ENCODE measurements at places on chromosomes 2 and 18. TPM values are rescaled to one million over a fixed set of nuclear protein-coding genes. Genes with fewer than 3 reads are reported as not detected.

ACTG2 gene
- total RNA-seq, result not detected

EPHA4 gene
- 10.2 TPM for total RNA-seq

CD8B gene
- 273 TPM for total RNA-seq

GRP gene
- not detected for total RNA-seq

ST8SIA3 gene
- total RNA-seq, result not detected

CAPN14 gene
- total RNA-seq, result 0.31 TPM

MYO3B gene
- total RNA-seq, result 0.33 TPM

SPP2 gene
- not detected for total RNA-seq

UBXN4 gene
- total RNA-seq, result 85.5 TPM

SH3BP4 gene
- not detected for total RNA-seq

KLHL29 gene
- total RNA-seq, result 0.11 TPM

FSHR gene
- total RNA-seq, result not detected

BBS5 gene
- total RNA-seq, result 4.8 TPM

CYP20A1 gene
- 28.5 TPM for total RNA-seq

DNA sequence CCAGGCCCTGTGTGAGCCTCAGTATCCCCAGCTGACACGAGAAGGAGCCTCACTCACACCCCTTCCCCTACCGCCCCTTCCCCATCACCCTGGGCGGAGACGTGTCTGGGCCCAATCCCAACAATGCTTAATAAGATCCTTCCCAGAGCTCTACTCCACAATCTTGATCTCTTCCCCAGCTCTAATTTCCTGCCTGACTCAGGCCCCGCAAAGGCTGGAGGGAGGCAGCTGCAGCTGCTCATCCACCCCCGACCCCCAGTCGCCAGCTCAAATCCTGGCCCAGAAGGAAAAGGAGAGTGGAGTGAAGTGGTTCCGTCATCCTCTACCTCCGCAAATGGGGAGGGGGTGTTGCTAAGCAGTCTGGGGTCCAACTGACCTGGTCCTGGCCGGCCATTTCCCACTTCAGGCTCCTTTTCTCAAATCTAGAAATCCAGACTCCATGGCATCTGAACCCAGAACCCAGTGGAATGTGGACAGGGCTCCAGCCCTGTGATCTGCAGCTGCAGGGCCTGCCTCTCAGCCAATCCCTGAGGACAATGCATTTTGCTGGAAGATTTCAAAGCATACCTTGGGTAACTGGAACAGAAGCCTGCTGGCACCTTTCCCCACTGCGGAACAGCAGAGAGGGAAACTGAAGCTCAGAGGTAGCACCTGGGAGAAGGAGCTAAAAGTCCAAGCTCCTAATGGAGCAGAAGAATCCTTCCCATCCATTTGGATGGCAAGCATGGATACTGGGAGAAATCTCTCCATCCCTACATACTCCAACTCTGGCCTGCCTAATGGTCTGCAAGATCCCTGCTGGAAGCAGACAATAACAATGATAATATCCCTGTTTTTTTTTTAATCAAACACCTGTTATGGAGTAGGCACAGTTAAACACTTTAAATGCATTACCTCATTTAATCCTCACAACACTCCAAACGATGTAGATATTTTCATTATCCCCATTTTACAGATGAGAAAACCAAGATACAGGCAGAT is 5.6 kb upstream of the TNS1 start:
- DNase-seq, result no peak
- H3K36me3 ChIP-seq, result no peaks in the 10 kb centered on the region
- H3K27ac ChIP-seq, result no peak overlapping the region
- no peak overlapping the region for H3K4me3 ChIP-seq

DNA sequence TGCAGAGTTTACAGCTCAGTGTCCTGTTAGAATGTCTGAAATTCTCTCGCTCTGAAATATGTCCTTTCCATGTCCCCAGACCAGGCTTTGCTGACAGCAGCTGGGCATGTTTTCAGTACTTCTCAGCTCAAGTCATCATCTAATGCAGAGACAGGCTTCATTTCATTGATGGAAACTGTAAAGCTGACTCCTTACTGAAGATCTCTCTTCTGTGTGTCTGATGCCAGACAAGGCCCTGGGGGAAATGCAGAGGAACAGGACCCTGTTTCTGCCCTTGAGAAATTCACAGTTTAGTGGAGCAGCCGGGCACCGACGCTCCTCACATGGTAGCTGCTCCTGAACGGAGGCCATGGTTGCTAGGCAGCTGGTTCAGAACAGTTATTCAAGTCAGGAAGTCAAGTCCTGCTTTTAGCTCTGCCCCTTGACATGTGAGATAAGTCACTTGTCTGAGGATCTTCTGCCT is 24.6 kb upstream of the FZD7 start:
- no peaks in the 10 kb centered on the region for H3K27me3 ChIP-seq
- H3K27ac ChIP-seq, result no peak overlapping the region
- DNase-seq, result no peak
- no peaks in the 10 kb centered on the region for H3K36me3 ChIP-seq
- H3K4me3 ChIP-seq, result no peak overlapping the region
- no peaks in the 10 kb centered on the region for H3K4me1 ChIP-seq

GRCh38 chr18:48541026-48541746 is 2.4 kb downstream of the CTIF start:
- no peak overlapping the region for H3K27ac ChIP-seq
- peak overlapping the region; percentile 37 for H3K4me3 ChIP-seq
- H3K27me3 ChIP-seq, result no peaks in the 10 kb centered on the region
- DNase-seq, result no peak
- H3K36me3 ChIP-seq, result no peaks in the 10 kb centered on the region

DNA sequence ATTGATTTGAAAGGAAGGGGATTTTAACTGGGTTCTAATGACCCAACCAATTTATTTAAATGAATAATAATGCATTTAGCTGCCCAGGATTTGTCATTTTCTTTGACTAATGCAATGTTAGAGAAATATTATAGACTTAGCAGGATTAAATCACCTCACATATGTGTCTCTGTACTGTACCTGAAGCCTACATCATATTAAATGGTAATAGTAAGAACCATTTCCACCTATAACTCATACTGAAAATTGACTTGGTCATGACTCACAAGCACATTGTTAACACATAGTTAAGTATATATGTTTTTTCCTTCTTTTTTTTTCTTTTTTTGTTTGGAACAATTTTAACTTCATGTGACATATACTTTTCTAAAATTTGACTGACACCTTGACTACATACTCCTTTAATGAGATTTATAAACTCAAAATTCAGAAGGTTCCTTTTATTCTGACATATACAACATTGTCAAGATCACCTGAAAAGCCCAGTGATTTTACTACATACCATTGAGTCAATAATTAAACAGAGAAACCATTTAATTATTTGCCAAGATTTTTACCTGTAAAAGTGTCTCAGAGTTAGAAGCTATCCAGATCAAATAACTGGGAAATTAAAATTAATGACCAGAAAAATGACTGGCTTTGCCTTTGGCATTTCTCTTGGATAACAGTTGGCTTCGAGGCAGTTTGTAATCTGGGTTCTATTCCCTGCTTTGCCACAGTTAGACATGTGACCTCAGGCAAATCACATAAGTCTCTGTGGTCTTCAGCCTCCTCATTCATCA is 58.8 kb upstream of the CDC42EP3 start:
- H3K27me3 ChIP-seq, result no peaks in the 10 kb centered on the region
- DNase-seq, result no peak
- no peaks in the 10 kb centered on the region for H3K36me3 ChIP-seq
- H3K27ac ChIP-seq, result no peak overlapping the region
- no peaks in the 10 kb centered on the region for H3K4me1 ChIP-seq
- no peak overlapping the region for H3K4me3 ChIP-seq

DNA sequence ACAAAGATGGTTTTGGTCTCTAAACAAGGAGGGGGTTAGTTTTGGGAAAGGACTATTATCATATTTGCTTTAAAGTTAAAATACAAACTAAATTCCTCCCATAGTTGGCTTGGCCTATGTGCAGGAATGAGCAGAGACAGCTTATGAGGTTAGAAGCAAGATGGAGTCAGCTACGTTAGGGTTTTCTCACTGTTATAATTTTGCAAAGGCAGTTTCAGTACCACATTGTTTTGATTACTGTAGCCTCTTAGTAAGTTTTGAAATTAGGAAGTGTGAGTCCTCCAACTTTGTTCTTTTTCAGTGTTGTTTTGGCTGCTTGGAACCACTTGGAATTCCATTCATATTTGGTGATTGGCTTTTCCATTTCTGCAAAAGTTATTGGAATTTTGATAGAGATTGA is 23.4 kb downstream of the LCLAT1 start:
- no peak for DNase-seq
- no peaks in the 10 kb centered on the region for H3K27me3 ChIP-seq
- H3K27ac ChIP-seq, result no peak overlapping the region

- H3K4me1 ChIP-seq, result no peaks in the 10 kb centered on the region
- H3K4me3 ChIP-seq, result no peak overlapping the region
- no peaks in the 10 kb centered on the region for H3K27me3 ChIP-seq
- DNase-seq, result no peak
- no peaks in the 10 kb centered on the region for H3K36me3 ChIP-seq
Measured at GRCh38 chr2:609881-610280, 67.3 kb downstream of the TMEM18 start.

GRCh38 chr2:239145106-239145505 is 255.7 kb downstream of the HDAC4 start:
- H3K27me3 ChIP-seq, result no peaks in the 10 kb centered on the region
- no peak overlapping the region for H3K4me3 ChIP-seq

DNA sequence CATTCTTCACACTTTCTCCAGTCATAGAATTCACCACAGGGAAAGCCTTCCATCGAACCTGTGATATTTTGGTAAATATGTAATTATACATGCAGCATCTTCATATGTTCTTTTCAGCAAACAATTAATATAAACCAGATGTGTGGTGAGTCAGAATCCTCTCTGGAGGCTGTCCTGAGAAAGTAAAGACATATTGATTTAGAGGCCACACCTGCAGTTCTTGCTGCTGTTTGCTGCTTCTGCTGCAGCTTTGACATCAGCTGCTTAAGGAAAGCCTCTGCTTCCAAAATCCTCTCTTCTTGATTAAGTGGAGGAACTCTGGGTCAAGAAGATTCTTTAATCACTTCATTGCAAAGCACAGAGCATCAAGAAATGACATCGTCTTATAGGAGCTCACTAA is 568.8 kb upstream of the ZEB2 start:
- no peaks in the 10 kb centered on the region for H3K36me3 ChIP-seq
- DNase-seq, result no peak
- H3K27me3 ChIP-seq, result no peaks in the 10 kb centered on the region
- H3K4me1 ChIP-seq, result no peaks in the 10 kb centered on the region
- H3K4me3 ChIP-seq, result no peak overlapping the region

DNA sequence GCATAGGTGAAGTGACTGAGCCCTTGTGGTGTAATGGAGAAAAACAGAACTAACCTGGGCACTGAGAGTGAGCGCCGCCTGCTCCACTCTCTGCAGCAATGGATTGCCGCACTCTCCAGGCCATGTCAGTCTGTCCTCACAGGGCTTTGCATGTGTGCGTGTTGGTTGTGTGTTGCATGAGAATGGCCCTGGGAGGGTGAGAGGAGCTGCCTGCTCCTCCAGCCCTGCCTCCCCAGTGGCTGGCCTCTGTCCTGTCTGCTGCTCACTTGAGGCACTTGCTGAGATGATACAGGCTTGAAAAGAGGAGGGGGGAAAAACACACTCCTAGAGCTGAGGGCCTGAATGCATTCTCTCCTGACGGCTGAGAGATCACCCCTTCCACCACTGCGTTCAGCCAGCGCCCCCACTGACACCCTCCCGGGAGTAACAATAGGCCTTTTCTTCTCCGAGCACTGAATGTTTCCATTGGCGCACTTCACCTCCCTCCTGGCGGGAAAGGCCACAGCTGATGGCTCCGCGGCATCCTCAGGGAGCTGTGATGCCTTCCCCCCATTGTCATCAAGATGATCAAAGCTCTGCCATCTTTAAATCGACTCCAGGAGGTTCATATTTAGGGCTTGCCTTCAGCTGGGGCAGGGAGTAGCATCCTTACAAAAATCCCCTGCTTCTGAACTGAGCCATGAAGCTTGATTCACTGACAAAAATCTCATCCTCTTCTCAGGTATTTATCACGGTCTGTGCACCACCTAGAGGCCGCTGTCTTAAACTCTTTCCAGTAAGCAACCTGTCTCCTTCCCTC is 49.9 kb upstream of the DAPL1 start:
- no peaks in the 10 kb centered on the region for H3K36me3 ChIP-seq
- no peaks in the 10 kb centered on the region for H3K4me1 ChIP-seq
- DNase-seq, result no peak
- H3K27me3 ChIP-seq, result peaks cover 7% of the 10 kb centered on the region

GRCh38 chr2:176124110-176124946 is 1.8 kb downstream of the HOXD9 start:
- H3K4me1 ChIP-seq, result peaks cover 13% of the 10 kb centered on the region
- H3K36me3 ChIP-seq, result no peaks in the 10 kb centered on the region
- no peak for DNase-seq
- H3K27me3 ChIP-seq, result peaks cover 92% of the 10 kb centered on the region
- H3K4me3 ChIP-seq, result no peak overlapping the region

GRCh38 chr18:8176554-8176953 is 432.7 kb upstream of the RAB12 start:
- H3K4me3 ChIP-seq, result no peak overlapping the region
- no peaks in the 10 kb centered on the region for H3K36me3 ChIP-seq
- DNase-seq, result no peak
- no peaks in the 10 kb centered on the region for H3K4me1 ChIP-seq

- H3K4me1 ChIP-seq, result no peaks in the 10 kb centered on the region
- no peak overlapping the region for H3K27ac ChIP-seq
- no peaks in the 10 kb centered on the region for H3K36me3 ChIP-seq
Measured at GRCh38 chr2:40160751-40161218, 291.1 kb downstream of the SLC8A1 start.

GRCh38 chr2:46499392-46499785 is 20.0 kb downstream of the TMEM247 start:
- H3K4me3 ChIP-seq, result peak overlapping the region; percentile 72
- no peaks in the 10 kb centered on the region for H3K27me3 ChIP-seq
- peaks cover 9% of the 10 kb centered on the region for H3K4me1 ChIP-seq
- no peak for DNase-seq
- H3K36me3 ChIP-seq, result no peaks in the 10 kb centered on the region

- no peaks in the 10 kb centered on the region for H3K27me3 ChIP-seq
- no peak for DNase-seq
- H3K36me3 ChIP-seq, result no peaks in the 10 kb centered on the region
- H3K4me1 ChIP-seq, result no peaks in the 10 kb centered on the region
- no peak overlapping the region for H3K27ac ChIP-seq
Measured at GRCh38 chr18:24869285-24869684, 408.8 kb downstream of the HRH4 start.

- peaks cover 6% of the 10 kb centered on the region for H3K36me3 ChIP-seq
- H3K27me3 ChIP-seq, result no peaks in the 10 kb centered on the region
- H3K4me1 ChIP-seq, result no peaks in the 10 kb centered on the region
- H3K4me3 ChIP-seq, result no peak overlapping the region
- H3K27ac ChIP-seq, result no peak overlapping the region
- DNase-seq, result no peak
Measured at GRCh38 chr2:97844311-97844859, 131.0 kb downstream of the ZAP70 start.

- no peaks in the 10 kb centered on the region for H3K36me3 ChIP-seq
- H3K4me1 ChIP-seq, result peaks cover 14% of the 10 kb centered on the region
- no peaks in the 10 kb centered on the region for H3K27me3 ChIP-seq
- DNase-seq, result no peak
- H3K27ac ChIP-seq, result no peak overlapping the region
- peak overlapping the region; percentile 88 for H3K4me3 ChIP-seq
Measured at GRCh38 chr18:710418-711300, 1.8 kb downstream of the ENOSF1 start.

GRCh38 chr2:177030451-177031105 is 182.0 kb upstream of the HNRNPA3 start:
- no peak for DNase-seq
- H3K27me3 ChIP-seq, result no peaks in the 10 kb centered on the region
- H3K4me3 ChIP-seq, result no peak overlapping the region
- no peaks in the 10 kb centered on the region for H3K36me3 ChIP-seq
- H3K27ac ChIP-seq, result no peak overlapping the region

Measured in CD8-positive, alpha-beta memory T cell (primary cell).